ENCODE measurements at places on chromosomes 11 and 22.
A peak's percentile ranks its signal among the peaks of the same experiment; 100 is the strongest.

DNA sequence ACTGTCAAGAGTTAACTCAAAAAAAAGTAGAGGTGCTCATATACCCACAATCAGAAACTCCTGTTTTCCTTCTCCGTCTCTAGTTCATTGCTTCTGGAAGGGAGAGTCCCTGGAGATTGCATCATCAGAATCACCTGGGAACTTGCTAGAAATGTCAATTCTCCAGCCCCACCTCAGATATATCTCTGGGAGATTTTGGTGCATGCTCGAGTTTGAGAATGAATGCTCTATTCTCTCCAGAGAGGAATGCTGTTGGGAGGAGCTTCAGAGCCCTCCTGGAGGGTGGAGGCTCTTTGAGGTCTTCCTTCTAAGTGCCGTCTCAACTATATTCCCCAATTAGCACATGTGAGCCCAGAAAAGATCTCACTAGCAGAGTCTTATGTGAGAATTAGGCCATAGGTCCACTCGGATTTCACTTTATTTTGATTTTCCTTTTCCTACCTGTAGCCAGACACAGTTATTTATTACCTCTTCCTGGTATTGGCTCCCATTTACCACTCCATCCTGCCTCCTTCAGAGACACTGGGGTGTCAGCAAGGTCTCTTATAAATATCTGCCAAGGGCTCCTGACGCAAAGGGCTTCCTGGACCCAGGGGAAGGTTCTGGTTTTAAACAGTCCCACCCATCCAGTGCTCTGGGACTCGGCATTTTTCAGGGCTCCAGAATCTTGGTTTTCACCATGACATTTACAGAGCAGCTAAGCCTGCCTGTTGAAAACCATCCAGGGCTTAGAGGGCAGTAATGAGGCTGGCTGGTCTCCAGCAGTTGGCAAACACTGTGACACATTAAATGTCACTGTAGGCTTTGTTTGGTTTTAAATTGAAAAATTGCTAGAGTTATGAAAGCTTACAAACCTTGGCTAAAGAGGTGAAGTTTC is 136.2 kb downstream of the CD44 start:
- peak; percentile 20 for DNase-seq

GRCh38 chr11:117466966-117467365 is 139.3 kb downstream of the CEP164 start:
- DNase-seq = no peak

- DNase-seq = peak; percentile 41
Measured at GRCh38 chr11:47766509-47767227, 473 bp downstream of the FNBP4 start.

DNA sequence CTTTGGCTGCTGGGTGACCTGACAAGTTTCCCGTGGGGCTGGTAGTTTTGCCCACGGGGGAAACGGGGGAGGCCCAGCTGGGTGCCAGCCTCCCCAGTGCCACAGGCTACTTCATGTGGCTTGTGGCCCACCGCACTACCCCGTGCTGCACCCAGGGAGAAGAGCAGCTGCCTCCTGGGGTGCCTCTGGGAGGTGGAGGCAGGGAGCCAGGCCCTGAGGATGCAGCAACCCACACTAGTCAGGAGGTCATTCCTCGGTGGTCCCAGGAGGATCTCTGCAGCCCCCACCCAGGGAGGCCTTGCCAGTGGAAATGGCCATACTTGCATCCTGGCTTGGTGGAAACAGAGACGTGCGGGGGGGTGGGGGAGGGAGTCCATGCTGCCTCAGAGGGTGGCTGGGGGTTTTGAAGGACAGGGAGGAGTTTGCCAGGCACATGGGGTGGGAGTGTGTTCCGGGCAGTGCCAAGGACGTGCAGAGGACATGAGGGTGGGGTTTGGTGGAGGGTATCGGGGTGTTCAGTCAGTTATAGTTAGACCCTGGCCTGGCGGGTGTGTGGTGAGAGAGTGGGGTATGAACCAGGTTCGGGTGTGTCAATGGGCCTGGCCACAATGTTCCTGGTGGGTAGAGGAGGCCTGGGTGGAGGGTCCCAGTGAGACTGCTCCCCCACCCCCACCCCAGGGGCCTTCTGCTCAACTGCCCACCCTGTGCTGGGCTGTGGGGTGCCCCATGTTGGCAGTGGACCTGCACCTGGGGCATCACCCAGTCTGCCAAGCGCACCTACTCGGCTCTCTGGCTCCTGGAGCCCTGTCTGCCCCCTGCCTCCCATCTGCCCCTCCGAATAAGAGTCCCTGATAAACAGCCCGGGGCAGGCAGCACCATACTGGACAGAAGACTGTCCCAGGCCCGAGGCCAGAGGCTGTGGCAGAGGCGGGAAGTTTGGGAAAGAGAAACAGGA is 3.8 kb downstream of the PIM3 start:
- DNase-seq = no peak

- DNase-seq = no peak
Measured at GRCh38 chr11:102448869-102449224, 3.7 kb downstream of the TMEM123 start.

All from GM23338 (cell line).